ENCODE measurements at places on chromosomes 1 and 21.

DNA sequence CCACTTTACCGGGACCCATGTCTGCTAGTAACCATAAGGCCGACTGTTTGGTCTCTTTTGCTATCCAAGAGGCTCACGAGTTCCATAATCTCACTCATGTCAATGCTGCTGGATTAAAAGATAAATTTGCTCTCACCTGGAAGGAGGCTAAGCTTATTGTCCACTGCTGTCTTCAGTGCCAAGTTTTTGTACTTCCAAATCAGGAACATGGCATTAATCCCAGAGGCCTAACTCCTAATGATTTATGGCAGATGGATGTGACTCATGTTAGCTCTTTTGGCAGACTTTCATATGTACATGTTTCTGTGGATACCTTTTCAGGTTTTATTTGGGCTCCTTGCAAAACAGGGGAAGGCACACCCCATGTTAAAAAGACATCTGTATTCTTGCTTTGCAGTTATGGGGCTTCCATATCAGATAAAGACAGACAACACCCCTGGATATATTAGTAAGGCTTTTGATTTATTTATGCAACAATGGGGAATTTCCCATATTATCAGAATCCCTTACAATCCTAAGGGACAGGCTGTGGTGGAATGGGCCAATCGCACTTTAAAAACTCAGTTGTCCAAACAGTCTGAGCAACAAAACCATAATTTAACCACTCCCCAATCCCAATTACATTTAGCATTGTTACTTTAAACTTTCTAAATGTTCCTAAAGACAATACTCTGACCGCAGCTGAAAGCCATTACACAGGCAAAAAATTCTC, 162.7 kb downstream of the IER5 start:
- no peak for DNase-seq

DNA sequence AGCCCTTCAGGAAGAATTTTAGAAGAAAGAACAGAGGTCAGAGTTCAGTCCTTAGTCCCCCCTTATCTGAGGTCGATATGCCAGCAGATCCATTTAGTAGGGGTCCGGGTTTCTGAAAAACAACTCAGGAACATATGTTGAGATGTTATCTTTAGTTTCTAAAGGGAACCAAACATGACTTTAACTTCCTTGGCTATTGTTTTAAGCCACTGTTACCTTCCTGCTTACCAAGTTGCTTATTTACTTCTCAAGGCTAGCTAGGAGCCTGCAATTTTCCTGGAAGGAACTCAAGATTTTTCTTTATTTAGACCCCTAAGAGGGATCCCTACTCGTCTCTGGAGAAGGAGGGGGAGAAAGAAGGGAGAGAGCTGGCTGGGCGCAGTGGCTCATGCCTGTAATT, 54.3 kb downstream of the KCNC4 start:
- no peak for DNase-seq

GRCh38 chr1:18972531-18972930, 16.1 kb upstream of the IFFO2 start:
- DNase-seq, result no peak

GRCh38 chr1:215567491-215568298, 591 bp downstream of the KCTD3 start:
- DNase-seq, result no peak

DNA sequence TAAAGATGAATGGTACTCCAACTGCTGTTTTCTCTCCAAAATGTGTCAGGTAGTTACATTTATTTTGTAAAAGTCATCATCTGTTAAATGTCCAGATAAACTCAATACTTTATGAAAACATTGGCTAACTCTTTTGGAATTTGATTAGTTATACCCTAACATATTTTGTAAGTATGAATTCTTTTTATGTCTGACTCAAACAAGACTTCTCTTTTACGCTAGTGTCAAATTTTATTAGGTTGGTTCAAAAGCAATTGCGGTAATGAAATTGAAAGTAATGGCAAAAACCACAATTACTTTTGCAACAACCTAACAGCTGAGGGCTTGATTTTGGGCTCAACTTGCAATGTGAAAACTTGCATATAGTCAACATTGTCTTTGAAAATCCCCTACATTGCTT, 41.0 kb upstream of the USP25 start:
- DNase-seq, result no peak

All from iPS DF 6.9 (cell line).